ENCODE measurements at places on chromosomes 11 and 22.

- DNase-seq = no peak
Observed at GRCh38 chr11:20197881-20198280, 37.6 kb upstream of the DBX1 start.

- DNase-seq = no peak
Observed at GRCh38 chr11:15878756-15879155, 477.6 kb downstream of the SOX6 start.

DNA sequence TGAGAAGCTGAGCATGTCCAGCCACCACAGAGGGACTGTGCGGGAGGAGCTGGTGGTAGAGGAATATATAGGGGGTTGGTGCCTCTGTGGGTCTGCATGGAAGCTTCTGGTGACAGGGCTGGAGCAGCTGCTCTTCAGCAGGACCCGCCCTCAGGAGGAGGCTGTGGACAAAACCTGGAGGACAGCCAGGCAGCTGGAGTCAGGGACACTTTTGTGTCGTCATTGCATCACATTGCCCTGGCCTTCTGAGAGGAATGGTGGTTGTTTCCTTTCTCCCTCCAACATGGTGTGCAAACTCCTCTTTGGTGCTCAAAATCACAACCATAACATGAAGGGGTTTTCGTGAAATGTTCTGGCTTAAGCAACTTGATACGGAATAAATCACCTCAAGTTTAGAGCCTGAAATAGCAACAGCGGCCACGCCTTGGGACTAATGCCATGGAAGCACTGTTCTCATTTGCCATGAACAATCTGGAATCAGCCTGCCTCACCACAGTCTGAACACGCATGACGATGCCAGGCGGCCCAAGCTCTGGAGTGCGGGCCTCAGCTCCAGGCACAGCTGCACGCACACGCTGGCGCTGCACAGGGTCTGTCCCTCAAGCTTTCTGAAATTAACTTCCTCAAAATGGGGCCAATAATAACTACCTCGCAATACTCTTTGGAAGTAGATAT is 17.1 kb upstream of the CSRP3 start:
- no peak for DNase-seq

DNA sequence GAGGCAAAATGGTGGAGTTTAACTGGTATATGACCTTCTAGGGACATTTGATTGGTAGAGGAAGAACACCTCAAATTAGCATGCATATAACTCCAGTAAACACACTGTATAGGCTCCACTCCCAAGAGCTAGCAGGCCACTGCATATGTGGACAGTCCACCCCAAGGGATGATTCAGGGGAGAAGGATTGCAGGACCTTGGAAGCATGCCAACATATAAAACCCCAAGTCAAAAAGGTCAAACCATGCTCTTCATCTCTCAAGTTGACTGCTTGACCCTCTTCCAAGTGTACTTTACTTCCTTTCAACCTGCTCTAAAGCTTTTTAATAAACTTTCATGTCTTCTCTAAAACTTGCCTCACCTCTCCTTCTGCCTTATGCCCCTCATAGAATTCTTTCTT is 459.9 kb upstream of the CCDC179 start:
- no peak for DNase-seq

DNA sequence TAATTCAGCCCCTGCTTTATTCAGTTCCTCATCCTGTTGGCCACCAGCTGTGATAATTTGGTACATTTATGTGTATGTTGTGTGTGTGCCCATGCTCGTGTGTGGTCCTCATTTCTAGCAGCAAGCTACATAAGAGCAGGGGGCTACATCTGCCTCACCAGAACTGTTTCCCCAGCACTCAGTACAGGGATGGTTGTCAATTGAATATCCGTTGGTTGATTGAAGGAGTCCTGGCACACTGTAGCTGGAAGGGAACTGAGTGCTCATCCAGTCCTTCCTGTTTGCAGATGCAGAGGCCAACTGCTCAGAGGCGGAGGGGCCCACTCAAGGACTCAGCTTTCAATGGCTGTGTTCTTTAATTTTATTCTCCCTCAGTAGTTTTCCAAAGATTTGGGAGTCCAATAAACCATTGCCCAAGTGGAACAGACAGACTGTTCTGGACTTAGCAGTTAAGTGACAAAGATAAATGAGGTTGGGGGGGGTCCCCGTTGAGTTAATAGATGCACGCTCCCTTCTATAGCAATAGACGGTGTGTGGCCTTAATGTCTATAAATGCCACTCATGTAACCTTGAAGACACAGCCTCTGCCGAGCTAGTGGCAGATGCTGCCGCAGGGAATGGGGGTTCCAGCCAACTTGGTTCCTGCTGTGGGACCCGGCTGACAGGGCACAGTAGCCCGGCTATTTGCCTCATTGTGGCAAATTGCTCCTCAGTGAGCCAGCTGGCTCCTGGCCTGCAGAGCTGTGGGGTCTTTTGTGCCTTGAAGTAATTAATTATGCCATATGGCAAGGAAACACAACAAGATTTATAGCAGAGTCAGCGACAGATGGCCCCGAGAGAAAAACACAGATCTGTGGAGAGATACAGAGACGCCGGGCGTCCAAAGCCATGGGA is 71.4 kb upstream of the GRK3 start:
- DNase-seq = no peak

Data from stimulated activated effector memory CD8-positive, alpha-beta T cell treated with anti-CD3 and anti-CD28 coated beads, Interleukin-12 subunit alpha, Interleukin-12 subunit beta, amount 100 ng/mL, for 72 hours (primary cell).